ENCODE measurements at places on chromosomes 1 and 21.

- no peak for DNase-seq
Observed at GRCh38 chr21:34836933-34837505, 168.2 kb downstream of the CLIC6 start.

DNA sequence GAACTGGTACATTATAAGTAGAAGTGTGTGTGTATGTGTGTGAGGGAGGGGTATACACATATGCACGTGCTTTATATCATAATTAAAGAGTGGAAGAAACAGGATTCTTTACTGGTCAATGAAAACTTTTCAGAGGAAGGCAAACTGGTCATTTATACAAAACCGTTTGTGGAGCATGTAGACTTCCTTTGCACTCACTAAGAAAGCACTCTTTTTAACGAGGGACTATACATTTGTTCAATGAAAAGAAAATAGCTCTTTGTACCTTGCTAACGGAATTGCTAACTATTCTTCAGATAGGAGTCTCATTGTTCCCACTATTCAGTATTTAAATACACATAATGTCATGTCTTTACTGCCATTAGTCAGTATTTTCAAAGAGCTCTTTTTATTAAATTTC, 219.3 kb downstream of the ST6GALNAC3 start:
- no peak for DNase-seq

DNA sequence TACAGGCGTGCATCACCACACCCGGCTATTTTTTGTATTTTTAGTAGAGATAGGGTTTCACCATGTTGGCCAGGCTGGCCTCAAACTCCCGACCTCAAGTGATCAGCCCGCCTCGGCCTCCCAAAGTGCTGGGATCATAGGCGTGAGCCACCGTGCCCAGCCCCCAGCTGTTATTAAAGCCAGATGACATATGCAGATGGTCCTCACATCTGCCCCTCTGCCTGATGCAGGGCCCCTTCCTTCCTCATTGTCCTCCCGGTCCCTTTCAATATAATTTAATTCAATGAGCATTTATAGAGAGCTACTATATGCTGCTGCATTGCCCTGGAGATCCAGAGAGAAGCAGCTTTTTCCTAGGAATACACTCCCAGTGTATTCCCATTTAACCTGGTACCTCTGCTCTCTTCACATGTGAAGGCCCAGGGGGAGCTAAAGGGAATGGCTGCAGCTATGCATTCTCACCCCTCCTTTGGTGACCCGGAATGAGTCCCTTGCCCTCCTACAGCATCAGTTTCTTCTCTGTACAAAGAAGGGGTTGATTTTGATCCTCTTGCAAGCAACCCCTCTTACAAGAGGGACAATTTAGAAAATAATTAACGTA, 55.6 kb downstream of the L1TD1 start:
- no peak for DNase-seq

GRCh38 chr1:172488393-172488792, 44.5 kb upstream of the PIGC start:
- DNase-seq: no peak

DNA sequence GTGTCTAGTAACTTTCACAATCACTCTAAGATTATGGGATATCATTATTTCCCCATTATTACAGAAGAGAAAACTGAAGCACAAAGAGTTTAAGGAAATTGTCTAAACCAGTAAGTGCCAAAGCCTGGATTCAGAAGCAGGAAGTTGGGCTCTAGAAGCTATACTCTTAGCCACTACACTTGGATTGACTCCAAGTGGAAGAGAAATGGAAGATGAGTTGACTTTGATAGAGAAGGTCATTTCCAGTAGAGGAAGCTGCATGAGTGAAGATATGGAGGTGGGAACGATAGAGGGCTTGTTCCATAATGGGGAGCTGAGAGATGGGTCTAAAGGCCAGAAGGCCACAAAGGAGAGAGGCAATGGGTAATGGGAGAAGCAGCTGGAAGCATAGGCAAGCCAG, 11.7 kb upstream of the TDRD10 start:
- no peak for DNase-seq

DNA sequence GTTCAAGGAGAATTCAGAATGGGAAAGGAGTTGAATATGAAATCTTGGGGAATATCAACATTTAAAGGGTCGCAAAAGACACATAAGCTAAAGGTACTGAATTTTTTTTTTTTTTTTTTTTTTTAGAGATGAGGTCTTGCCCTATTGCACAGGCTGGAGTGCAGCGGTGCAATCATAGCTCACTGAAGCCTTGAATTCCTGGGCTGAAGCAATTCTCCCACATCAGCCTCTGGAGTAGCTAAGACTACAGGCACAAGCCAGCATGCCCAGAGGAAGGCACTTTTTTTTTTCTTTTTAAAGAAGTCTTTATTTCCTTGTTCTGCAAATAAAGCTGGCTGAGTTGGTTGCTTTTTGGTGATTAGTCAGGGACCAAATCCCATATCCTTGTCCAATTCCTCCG, 44.1 kb upstream of the RAB3GAP2 start:
- DNase-seq: no peak

DNA sequence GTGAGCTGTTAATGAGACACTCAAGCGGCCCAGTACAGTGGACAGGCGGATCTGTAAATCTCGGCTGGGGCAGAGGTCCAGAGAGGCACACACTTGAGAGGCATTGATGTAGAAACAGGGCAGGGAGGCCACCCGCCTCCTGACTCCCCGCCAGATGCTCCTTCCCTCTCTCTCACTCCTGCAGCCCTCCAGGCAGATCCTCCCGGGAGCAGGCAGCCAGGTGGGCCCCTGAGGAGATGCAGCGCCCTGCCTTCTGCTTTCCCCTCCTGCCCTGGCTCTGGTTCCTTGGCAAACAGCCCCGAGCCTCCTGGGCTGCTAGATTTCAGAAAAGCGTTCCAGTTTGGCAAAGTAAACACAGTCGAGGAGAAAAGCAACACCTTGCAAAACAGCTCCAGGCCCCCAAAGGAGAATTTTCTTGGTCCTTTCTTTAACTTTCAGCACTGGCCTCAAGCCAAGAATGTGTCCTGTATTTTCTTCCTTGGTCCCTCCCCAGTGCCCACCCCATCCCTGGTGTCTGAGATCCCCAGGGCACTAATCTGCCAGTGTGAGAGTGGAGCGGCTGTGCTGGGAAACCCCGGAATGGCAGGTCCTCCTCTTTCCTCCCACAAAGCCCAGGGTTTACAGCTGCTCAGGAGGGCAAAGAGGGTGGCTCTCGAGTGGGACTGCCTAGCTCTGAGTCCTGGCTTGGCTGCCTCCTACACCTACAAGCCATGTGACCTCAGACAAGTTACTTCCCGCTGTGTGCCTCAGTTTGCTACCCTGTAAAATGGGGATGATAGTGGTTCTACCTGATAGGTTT, 29.4 kb upstream of the IFNLR1 start:
- no peak for DNase-seq

DNA sequence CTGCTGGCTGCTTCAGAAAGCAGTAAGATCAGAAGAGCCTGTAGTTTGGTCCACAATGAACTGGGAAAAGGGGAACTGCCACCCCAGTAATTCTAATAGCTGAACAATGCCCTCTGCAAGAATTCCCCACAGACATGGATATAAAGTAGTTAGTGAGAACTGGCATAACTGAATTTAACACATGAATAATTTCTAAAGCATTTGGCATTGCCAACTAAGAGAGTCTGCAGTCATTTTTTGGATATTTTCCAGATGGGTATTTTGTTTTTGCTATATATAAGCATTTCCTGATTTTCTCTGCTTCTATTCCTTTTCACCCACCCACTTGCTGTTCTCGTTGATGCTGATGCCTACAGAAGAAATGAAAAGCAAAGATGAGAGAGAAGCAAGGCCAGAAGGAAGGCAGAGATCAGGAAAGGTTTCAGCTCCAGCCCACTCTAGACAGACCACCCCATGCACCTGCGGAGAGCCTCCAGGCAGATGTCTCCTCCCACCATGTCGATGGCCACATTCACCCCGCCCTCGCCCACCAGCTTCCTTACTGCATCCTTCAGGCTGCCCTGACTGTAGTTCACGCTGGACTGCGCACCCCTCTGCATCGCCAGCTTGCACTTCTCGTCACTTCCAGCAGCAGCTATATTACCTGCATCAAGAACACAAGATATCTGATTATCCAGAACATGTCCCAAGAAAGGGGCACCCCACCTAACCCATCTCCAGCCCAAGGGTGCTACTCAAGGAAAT, 55.9 kb upstream of the SEC16B start:
- DNase-seq: no peak

- no peak for DNase-seq
Observed at GRCh38 chr1:29305943-29306342, 69.6 kb downstream of the PTPRU start.

DNA sequence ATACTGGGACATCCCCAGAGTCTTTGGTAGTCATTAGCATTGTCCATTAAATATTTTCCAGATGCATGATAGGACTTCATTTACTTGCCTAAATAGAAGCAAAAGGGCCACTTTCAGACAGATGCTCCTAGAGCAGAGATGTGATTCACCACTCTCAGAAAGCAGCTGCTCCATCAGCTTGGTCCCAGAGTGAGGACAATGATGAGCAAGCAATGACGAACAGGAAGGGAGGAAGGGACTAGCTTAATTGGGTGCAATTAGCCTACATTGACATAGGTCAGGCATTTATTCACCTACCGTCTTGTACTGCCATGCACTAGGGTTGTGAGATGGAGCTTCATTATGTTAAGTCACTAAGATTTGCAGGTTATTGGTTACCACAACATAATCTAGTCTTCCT, 85.1 kb upstream of the PLXNA2 start:
- no peak for DNase-seq
